Brain microvascular endothelial cell (primary cell): ENCODE measurements at places on chromosomes 13 and 19.
A peak's percentile ranks its signal among the peaks of the same experiment; 100 is the strongest.

- no peak for DNase-seq
Measured at GRCh38 chr19:5269926-5270325, 70.7 kb downstream of the PTPRS start.

DNA sequence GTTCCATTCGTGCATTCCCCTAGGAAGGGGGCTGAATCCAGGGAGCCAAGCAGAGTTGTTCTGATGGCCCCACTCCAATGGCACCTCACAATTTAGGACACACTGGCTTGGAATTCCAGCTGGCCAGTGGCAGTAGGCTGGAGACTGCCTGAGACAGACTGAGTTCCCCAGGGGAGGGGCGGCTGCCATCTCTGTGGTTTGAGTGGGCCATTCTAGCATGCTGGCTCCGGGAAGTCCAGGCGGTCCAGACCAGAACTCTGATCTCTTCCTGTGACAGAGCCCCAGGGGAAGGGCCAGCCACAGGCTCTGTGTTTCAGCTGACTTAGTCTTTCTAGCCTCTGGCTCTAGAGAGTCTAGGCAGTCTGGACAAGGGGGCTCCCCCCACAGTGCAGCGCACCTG is 29.5 kb upstream of the SLC7A1 start:
- no peak for DNase-seq

GRCh38 chr19:40365010-40365409 is 16.5 kb downstream of the PLD3 start:
- no peak for DNase-seq

GRCh38 chr13:31908696-31909411 is 122.7 kb upstream of the FRY start:
- no peak for DNase-seq

DNA sequence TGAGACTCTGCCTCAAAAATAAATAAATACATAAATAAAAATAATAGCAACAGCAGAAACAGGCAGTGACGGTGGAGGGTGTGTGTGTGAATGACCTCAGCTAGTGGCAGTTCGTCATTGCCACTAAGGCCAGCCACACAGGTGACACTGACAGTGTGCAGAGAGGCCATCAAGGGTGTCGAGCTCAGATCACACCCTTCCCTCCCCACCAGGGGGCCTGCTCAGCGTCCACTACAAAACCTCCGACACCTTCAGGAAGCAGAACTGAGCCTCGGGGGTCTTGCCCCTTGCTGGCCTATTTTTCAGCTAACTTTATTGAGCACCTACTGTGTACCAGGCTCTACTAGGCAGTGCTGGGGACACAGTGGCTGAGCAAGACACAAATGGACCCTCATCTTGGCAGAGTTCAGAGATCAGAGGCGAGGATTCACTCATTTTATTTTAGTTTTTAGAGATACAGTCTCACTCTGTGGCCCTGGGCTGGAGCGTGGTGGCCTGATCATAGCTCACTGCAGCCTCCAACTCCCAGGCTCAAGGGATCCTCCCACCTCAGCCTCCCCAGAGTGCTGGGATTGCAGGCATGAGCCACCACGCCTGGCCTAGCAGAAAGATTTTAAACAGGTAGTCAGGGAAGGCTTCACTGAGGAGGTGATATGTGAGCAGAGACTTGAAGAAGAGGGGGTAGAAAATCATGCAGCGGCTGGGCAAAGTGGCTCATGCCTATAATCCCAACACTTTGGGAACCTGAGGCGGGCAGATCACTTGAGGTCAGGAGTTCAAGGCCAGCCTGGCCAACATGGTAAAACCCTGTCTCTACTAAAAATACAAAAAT is 30.3 kb upstream of the SEMA6B start:
- DNase-seq: no peak

GRCh38 chr13:39452417-39452816 is 150.6 kb downstream of the LHFPL6 start:
- DNase-seq: no peak

- DNase-seq: no peak
Measured at GRCh38 chr19:1591421-1592023, 1.1 kb downstream of the MBD3 start.

DNA sequence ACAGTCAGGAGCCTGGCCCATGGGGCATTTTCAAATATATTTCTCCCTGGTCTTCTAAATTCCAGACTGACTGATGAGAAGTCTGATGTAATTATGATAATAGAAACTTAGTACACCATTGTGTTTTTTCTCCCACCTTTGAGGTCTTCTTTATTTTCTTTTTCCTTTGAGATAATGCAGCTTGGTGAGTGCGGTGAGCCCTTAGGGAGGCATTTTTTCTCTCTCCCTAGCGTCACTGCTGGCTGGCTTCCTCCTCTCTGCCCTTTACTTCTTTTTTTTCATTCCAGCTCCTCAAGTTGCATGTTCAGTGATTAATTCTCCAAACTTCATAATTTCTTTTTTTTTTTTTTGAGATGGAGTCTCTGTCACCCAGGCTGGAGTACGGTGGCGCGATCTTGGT is 12.8 kb upstream of the CDC42EP5 start:
- peak; percentile 31 for DNase-seq

- no peak for DNase-seq
Measured at GRCh38 chr19:4379383-4380253, 20.7 kb downstream of the SH3GL1 start.

GRCh38 chr19:8457827-8458226 is 13.1 kb downstream of the HNRNPM start:
- DNase-seq: no peak

- no peak for DNase-seq
Measured at GRCh38 chr13:35016362-35017112, 74.5 kb downstream of the NBEA start.

- no peak for DNase-seq
Measured at GRCh38 chr13:85040215-85040614, 759.0 kb downstream of the SLITRK6 start.

DNA sequence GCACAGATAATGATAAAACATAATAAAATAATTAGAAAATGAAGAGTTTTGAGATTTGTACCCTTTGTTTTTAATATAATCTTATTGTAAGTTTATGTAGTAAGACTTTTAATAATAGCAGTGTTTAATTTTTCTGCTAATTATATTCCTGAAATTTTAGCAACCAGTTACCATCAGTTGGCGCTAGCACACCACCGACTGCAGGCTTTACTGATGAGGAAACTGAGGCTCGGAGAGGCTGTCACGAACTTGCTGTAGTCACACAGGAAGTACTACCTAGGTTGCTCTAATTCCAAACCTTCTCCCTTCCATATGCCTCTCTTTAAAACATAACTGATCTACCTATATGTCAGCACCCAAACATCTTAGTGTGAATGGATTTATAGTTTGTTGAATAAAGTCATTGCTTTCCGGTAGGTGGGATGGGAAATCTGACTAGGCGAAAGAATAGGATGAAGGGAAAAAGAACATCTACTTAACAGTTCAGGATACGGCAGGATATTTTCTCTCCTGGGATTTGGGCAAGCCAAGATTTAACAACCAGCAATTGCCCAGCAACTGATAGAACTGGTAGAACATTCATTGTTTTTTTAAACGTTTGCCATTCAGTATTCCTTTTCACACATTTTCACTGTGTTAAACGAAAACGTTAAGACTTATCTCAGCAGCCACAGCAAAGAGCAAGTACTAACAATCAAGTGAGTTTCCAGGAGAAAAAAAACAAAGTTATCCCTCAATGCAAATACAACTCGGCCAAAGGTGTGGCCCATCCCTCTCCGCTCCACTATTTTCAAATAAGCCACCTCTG is 822 bp upstream of the RFXAP start:
- DNase-seq: no peak

GRCh38 chr19:4149518-4150288 is 3.7 kb upstream of the CREB3L3 start:
- no peak for DNase-seq

DNA sequence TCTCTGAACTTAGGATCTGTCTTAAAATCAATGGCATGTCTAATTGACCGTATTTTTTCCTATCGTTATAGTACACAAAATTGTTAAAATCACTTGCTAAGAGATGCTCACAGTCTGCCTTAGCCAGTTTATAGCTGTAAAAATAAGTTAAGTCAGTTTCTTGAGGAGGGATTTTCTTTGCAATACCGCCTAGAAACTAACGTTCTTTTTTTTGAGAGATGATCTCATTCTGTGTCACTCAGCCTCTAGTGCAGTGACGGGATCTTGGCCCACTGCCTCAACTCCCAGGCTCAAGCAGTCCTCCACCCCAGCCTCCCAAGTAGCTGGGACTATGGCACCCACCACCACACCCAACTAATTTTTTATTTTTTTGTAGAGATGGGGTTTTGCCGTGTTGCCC is 4.4 kb downstream of the CKAP2 start:
- DNase-seq: peak; percentile 72

DNA sequence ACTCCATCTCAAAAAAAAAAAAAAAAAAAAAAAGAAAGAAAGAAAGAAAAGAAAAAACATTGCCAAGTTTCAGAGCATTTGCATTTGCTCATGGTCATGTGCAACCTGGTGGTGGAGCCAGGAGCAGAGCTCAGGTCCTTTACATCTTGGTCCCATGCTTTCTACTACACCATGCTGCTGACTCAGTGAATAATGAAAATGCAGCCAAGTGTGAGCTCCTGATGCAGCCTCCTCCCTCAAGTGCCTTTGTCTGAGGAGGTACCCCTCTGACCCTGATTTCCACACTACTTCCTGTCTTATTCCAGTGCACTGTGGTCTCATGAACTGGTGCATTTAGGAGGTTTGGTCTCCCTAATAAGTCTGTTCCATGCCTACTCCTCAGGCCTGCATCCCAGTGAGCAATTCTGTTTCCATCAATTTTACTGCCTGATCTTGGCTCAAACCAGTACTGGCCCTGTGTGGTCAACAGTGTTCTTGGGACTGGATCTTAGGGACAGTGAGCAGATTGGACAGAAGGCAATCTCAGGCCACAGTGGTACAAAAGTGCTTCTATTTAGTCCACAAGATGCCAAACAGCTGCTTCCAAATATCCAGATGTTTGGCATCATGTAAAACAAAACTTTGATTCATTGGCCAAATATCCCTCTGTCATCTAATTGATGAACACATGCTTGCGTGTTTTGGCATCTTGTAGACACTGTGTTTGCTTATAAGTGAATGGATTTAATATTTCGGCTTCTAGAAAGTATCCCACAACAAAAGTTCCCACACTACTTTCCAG is 28.8 kb upstream of the LRCH1 start:
- no peak for DNase-seq

DNA sequence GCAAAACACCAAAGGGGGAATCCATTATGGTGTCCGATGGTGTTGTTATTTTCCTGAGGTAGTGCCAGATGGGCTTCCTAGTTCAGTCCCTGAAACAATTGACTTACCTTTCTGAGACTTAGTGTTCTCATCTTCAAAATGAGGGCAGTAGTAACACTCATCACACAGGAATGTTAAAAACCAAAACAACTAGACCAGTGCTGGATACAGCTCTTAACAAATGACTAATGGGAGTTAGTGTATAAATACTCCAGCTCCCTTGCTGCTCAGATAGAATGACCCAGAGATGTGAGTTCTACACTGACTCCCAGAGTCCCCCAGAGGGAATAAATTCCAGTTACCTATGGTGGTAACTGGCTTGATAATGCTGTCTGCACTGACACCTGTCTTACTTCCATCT is 49.9 kb downstream of the MBD3L2B start:
- DNase-seq: no peak

- DNase-seq: no peak
Measured at GRCh38 chr13:40502236-40502635, 164.2 kb downstream of the FOXO1 start.

- DNase-seq: no peak
Measured at GRCh38 chr13:44422755-44423643, 49.4 kb downstream of the SERP2 start.

- peak; percentile 99 for DNase-seq
Measured at GRCh38 chr13:59112221-59112718, 1051.5 kb downstream of the DIAPH3 start.

DNA sequence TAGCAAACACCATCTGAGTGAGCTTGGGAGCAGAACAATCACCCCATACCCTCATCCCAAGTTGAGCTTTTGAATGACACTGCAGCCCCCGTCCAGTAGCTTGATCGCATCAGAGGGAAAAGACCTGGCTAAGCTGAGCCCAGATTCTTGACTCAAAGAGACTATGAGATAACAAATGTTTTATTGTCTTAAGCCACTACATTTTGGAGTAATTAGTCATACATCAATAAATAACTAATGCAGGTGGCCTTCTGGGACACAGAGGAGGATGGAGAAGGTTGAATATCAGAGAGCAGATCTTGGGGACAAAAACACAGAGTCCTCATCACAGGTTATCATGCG is 24.6 kb upstream of the IGSF23 start:
- DNase-seq: no peak

- DNase-seq: no peak
Measured at GRCh38 chr19:36093146-36093662, 17.7 kb upstream of the OVOL3 start.

GRCh38 chr19:18021121-18021755 is 13.3 kb downstream of the ARRDC2 start:
- peak; percentile 91 for DNase-seq

DNA sequence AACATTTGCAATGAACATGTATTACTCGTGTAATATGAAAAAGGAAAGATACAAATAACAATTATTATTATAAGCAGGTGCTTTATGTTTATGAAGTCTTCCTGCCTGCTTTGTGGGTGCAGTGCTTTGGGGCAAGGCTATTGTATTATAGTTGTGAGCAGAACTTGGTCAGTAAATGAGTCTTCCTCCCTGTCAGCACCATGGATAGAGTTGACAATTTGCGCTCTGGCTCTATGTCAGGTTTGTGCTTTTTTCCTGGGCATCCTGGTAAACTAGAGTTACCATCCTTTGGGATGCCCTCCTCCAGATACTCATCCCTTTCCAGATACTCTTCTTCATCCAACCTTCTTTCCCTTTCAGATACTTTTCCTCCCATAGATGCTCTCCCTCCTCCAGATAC is 19.6 kb downstream of the ERICH6B start:
- no peak for DNase-seq

GRCh38 chr19:19545707-19546106 is 7.6 kb downstream of the CILP2 start:
- DNase-seq: no peak

DNA sequence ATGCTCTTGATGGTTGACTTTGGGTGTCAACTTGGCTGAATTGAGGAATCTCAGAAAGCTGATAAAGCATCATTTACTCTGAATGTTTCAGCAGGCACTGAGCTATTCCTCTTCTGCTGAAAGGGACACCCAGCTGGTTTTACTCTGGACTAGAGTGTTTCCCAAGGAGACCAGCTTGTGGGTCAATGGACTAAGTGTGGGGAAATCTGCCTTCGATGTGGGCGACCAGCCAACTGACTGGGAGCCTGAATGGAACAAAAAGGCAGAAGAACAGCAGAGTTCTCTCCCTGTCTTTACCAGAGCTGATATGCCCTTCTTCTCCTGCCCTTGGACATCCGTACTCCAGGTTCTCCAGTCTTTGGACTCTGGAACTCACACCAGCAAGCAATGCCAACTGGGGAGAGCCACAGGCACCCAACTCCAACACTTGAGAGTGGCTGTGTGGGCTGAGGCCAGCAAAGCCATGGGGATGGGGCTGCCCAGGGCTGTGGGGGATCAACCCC is 32.2 kb downstream of the MRPL57 start:
- no peak for DNase-seq
